ENCODE measurements at places on chromosomes 11 and 22.

- DNase-seq, result no peak
Observed at GRCh38 chr22:44555597-44555996, 57.6 kb upstream of the RTL6 start.

DNA sequence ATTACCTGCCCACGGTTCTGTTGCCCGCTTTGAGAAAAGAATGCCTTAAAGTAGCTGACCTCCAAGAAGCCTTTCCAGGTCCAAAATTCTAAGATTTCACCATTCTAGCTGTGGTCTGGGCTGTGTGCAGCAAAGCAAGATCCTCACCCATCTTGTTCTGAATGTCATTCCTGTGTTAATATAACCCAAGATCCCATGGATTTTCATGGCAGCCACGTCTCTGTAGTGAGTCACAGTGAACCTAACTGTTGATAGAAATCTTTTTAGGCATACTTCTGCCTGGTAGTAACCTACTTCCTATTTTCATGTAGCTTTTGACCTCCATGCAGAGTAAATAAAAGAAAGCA is 210.0 kb downstream of the NAV2 start:
- DNase-seq, result no peak

DNA sequence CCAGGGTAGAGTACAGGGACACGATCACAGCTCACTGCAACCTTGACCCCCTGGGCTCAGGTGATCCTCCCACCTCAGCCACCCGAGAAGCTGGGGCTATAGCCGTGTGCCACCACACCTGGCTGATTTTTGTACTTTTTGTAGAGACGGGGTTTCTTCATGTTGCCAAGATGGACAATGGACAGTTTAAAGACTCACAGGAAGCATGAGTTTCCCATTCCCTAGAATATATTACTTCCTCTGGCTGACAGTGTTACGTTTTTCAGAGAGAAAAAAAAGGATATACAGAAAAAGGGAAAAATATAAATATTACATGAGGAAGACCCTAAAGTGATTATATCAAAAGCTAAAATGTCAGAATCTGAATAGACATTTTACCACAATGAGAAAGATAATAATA is 72.3 kb downstream of the RSF1 start:
- no peak for DNase-seq

DNA sequence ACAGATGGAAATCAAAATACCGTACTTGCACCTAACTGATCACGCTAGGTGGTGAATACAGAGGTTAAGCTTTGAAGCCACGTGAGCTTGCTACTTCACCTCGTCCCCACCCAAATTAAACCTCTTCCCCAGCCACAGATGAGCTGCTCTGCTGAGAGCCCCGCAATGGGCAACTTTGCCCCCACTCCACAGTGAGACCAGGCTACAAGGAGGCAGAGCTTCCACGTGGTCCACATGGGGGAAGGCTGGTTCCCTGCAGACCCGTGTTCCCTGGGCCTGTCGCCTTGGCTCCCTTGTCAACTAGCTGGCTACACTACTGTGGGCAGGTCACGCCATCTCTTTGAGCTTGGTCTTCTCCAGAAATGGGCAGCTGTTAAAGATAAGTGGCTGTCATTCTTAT is 10.9 kb downstream of the CD5 start:
- DNase-seq, result no peak
